ENCODE measurements at places on chromosomes 4 and X.

- DNase-seq: no peak
Measured at GRCh38 chr4:18973296-18973695, 951.7 kb upstream of the LCORL start.

DNA sequence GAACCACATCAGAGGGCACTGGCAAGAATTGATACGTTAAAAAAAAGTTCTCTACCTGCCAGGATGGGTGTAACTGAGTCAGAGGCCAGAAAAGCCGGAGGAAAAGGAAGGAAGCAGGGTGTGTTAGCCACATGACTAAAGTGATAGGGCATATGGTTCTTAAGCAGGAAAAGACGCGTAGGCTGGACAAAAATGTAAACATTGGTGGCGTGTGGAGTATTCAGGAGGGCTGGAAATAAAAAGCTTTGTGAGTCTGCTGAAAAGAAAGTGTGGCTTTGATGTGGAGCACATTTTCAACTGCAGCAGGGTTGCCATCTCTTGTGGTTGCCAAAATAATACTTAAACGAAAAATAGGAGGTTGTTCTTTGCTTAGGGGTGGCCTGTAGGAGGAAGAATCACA lies 186.5 kb upstream of the RPL34 start:
- no peak for DNase-seq

- DNase-seq: peak; percentile 2
Measured at GRCh38 chr4:4762909-4763821, 96.3 kb upstream of the MSX1 start.

GRCh38 chr4:11209826-11210225 lies 218.9 kb downstream of the HS3ST1 start:
- no peak for DNase-seq

DNA sequence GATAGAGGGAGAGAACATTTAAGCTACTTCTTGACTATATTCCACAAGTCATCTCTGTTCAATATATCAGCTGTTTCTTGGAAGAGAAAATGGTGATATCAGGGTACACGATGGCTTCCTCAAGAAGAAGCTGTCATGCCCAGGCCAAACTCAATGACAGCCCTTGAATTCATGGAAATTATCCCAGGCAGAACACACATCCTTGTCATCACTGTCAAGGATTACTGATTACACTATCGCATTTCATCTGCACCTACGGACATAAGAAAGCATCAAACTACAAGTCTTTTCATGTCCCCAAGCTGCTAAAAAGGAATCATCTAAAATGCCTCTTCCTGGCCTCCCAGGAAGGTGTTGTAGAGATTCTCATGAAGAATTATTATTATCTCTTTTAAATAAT lies 165.2 kb upstream of the SLC7A11 start:
- no peak for DNase-seq

Data from kidney epithelial cell (primary cell).